ENCODE measurements at places on chromosomes 5 and 9. TPM values are rescaled to one million over a fixed set of nuclear protein-coding genes. Genes with fewer than 3 reads are reported as not detected.

Gene DRD1
- total RNA-seq = not detected

Gene CARTPT
- not detected for total RNA-seq

Gene ACTBL2
- total RNA-seq = 0.21 TPM

Gene CEP72
- 5.3 TPM for total RNA-seq

Gene CACNA1B
- total RNA-seq = not detected

Gene NEUROG1
- not detected for total RNA-seq

Gene TLX3
- 0.24 TPM for total RNA-seq

Gene PCDHA7
- 0.48 TPM for total RNA-seq

Gene GABRB2
- not detected for total RNA-seq

Gene TBCA
- 96.9 TPM for total RNA-seq

Gene PCDHGC5
- 0.21 TPM for total RNA-seq

Gene PLK2
- 707 TPM for total RNA-seq

Gene CERCAM
- total RNA-seq = 19.2 TPM

Gene BHMT
- 0.24 TPM for total RNA-seq

Gene CCL27
- not detected for total RNA-seq

Gene TMEM252
- total RNA-seq = not detected

Measured in tracheal epithelial cell (primary cell).